ENCODE measurements at places on chromosomes 3 and 15.

- no peak for DNase-seq
Measured at GRCh38 chr3:179544981-179545645, 17.6 kb upstream of the ACTL6A start.

GRCh38 chr3:1191026-1191425 lies 98.2 kb downstream of the CNTN6 start:
- no peak for DNase-seq

DNA sequence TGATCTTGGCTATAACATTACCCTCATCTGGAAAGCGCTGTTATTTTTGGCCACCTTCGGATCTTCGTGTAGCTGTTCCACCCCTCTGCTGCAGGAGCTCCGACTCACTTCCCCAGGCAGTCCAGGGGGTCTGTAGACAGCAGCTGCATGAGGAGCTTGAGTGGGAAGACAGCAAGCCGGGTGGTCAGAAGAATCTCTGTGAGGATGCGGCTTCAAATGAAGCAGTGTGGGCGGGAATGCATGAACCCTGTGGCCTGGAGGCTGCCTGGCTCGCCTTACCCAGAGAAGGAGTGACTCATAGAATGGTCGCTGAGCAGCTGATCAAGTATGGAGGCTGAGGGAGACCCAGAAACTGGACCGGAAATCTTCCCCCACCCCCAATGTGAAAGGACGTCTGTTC lies 45.2 kb upstream of the NR2F2 start:
- DNase-seq = no peak

DNA sequence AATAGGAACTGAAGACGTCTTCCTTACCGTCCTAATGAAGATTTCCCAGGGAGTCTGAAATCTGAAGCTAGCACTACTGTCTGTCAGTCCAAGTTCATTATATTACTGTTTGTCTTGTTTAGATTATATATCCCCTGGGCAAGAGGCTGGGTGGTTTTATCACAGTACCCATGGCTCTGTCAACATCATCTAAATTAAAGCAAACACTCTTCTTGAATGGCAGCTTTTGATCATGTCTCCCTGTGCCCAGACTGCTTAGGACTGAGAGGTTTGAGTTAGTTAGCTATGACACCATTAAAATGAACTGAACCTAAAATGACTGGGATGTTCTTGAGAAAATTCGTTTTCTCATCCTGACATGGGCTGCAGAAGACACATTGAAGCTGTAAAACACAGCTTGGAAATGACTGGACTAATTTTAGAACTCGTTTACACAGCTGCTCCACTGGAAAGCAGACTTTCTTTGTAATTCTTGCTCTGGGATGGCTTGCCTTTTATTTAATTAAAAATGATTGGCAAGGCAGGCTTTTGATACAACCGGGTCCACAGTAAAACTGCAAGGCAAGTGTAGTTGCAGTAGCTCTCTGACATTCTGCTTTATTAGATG lies 243.5 kb downstream of the MFSD1 start:
- DNase-seq = no peak

All from stimulated activated CD4-positive, alpha-beta T cell treated with anti-CD3 and anti-CD28 coated beads, TNF-alpha, amount 100 ng/mL, for 4 hours (primary cell).